Stimulated activated CD8-positive, alpha-beta memory T cell treated with anti-CD3 and anti-CD28 coated beads, Interleukin-7, amount 100 ng/mL, for 4 hours (primary cell): ENCODE measurements at places on chromosomes 7 and 10.

- DNase-seq, result no peak
Observed at GRCh38 chr7:14902589-14903067, at the start of gene DGKB. TSS of gene DGKB (minus strand) at chr7:14902751.

- no peak for DNase-seq
Observed at GRCh38 chr10:102918817-102919245, 737 bp downstream of the CNNM2 start.

DNA sequence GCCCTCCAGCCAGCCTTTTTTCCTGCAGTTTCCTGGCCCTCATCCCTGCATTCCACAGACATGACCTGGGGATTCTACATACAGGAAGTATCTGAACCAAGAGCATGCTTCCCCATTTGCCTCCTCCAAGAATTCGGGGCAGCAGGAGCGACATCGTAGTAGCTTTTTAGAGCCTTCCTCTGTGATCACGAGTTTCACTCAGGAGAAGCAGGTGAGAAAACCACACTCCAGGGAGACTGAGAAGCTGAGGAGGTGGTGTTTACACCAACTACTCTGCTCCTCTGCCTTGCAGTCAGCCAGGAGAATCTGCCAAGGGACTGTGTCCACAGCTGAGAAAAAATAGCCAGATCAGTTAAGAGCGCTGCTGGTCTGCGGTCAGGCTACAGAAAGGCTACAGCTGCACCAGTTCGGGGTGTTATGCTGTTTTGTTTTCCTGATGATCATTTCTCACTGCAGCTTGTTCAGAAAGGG is 54.1 kb downstream of the HSPA12A start:
- DNase-seq, result no peak

- DNase-seq, result no peak
Observed at GRCh38 chr7:34133356-34133982, 228.1 kb downstream of the BMPER start.

DNA sequence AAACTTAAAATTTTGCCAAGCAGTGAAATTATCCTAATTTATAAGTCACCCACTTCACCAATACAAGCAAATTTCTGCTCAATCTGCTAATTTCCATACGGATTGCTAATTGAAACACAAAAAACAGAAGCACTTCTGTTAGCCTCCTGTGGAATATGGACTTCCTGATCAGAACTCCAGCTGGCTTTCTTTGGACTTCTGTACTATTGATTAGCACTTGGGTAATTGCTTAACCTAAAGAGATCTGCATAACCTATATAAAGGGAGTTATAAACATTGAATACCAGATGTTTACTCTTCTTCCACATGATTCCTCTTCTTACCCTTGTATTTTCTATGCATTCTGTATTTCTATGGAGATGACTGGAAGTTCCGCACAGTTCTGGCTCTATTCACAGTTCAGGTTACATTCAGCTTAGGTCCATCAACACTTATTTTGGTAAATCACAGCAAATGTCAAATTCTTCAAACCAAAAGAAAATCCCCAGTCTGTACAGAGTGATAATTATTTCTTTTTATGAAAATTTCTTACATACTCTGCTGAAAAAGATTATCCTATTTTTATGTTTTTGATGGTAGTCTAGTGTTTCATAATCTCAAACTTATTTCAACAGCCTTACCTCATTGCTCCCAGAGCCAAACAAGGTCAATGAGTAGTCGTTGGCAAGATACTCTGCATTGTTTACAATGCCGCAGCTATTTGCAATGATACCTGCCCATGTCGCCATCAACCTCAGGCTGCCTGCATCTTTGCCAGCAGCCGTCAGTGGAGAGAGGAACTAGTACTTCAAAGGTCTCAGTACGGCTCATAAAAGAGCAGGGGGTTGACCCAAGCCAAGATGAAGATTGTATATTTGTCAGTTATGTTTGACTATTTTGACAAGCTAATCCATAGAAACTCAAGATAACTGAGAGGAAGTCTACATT is 225.6 kb downstream of the AHR start:
- DNase-seq, result no peak

DNA sequence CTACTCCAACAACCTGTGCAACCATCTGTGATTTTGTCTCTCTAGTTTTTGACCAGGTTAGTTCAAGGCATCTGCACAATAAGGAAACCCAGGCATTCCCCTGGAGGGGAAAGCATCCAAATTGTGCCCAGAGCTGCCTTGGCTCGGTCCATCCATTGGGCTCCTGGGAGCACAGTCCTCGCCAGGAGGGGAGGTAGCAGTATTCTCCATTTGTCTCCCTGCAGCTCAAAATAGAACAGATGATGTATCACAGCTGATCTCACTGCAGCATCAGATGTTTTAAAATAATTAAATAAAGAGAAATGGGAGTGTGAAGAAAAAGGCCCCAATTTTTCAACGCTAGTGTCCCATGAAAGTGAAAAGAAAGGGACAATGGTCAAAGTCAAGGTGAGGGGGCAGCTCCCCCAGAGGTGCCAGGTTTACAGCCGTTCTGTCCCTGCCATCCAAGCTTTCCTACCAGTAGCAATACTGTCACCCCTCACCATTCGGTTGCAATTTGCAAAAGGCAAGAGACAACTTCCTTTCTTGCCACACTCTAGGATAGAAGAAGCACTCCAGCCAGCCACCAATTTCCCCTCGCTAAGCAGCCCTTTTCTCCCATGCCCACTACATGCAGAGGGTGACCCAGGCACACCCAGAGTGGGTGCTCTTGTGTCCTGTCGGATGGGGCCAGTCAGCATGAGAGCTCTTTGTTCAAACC is 43.7 kb downstream of the KCNMA1 start:
- no peak for DNase-seq

DNA sequence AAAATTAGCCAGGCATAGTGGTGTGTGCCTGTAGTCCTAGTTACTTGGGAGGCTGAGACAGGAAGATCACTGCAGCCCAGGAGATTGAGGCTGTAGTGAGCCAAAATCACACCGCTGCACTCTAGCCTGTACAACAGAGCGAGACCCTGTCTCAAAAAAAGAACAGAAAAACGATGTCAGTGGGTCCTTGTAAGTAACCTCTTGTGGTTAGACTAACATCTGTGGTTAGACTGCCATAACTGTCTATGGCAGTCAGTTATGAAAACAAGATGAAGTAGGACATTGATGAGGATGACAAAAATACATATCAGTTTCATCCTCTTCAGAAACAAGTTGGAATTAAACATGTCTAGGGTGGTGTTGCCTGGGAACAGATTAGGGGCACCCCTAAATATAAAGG is 53.3 kb downstream of the AKAP9 start:
- DNase-seq, result no peak
